ENCODE measurements at places on chromosomes 4 and X. TPM values are rescaled to one million over a fixed set of nuclear protein-coding genes. Genes with fewer than 3 reads are reported as not detected.

SH2D1A gene
- total RNA-seq, result 0.30 TPM

GYPE gene
- 0.16 TPM for total RNA-seq

ADH1A gene
- total RNA-seq, result 0.36 TPM

XPNPEP2 gene
- total RNA-seq, result 1.3 TPM

PPP4R3C gene
- total RNA-seq, result not detected

XAGE1B gene
- total RNA-seq, result not detected

NONO gene
- total RNA-seq, result 99.2 TPM

C4orf50 gene
- not detected for total RNA-seq

DNA sequence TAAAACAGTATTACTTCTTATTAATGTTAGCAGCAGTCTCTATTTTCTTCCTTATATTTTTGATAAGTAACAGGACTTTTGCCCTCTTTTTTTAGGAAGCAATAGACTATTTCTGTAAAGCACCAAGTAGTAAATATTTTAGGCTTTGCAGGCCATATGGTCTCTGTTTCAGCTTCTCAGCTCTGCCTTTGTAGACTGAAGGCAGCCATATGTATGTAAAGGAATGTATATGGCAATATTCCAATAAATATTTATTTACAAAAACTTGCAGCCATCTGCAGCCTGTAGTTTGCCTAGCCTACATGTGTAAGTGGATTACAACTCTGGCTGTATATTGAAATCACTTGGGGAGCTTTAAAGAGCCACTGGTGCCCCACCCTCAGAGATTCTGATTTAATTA lies 15.0 kb downstream of the RADX start:
- no peak for DNase-seq

- DNase-seq, result no peak
Measured at GRCh38 chr4:64192731-64193412, 216.4 kb downstream of the TECRL start.

GRCh38 chr4:38832206-38832605 lies 24.4 kb downstream of the TLR6 start:
- no peak for DNase-seq

DNA sequence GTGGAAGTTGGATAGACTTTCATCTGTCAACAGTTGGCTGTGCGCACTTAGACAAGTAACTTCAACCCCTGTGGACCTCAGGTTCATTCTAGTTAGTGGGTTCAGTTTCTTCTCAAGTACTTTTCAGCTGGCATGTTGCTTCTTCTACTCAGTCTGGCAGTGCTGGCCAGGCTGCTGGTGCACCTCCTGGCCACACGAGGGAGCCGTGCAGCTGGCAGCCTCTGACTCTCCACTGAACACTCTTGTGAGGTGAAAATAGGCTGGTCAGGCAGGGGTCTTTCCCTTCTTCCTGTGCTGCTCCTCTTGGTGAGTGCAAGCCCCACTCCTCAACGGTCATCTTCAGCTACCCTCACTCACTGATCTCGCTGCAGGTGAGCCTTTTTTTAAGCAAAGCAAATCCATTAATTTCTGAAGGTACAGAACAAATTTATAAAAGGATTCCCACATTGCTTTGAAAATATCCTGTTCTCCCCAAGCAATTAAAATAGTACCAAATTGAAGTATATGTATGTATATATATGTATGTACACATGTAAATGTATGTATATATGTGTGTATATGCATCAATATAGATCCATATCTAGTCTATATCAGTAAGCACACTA lies 30.6 kb downstream of the LONRF3 start:
- peak; percentile 41 for DNase-seq

GRCh38 chr4:55158957-55159356 lies 33.6 kb upstream of the KDR start:
- no peak for DNase-seq

- no peak for DNase-seq
Measured at GRCh38 chrX:150698981-150699380, 5.8 kb downstream of the MTMR1 start.

GRCh38 chr4:185920171-185920570 lies 108.2 kb upstream of the SORBS2 start:
- no peak for DNase-seq

DNA sequence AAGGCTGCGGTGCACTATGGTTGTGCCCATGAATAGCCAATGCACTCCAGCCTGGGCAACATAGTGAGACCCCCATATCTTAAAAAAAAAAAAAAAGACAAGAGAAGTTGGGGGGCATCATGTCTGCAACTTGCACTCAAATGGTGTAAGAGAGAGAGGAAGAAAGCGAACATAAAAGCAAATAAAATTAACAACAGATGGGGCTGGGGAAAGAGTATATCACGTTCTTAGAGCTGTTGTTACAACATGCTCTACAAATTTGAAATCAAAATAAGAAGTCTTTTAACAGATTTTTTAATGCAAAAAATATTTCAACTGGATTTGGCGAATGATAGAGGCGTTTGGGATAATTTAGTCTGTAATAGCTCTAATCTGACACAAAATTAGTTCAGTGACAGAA lies 144.9 kb downstream of the FNIP2 start:
- no peak for DNase-seq

DNA sequence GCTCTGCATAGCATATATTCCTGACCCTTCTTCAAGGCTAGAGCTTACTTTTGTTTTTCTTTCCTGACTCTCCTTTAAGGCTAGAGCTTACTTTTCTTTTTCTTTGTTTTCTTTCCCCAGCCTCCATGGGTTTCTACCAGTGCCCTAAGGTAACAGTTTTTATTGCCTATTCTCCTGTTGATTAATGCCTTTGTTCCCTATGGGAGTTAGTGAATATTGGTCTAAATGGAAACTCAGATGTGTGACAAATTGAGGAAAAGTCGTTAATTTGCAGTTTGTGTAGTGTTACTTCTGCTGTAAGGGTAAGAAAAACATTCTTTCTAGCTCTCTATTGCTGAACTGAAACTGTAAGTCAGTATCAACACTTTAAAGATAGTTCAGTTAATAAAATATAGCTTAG lies 358.7 kb downstream of the IL15 start:
- no peak for DNase-seq

GRCh38 chr4:69744157-69744478 lies 16.3 kb downstream of the SULT1B1 start:
- no peak for DNase-seq

GRCh38 chr4:147453561-147454141 lies 27.2 kb upstream of the EDNRA start:
- no peak for DNase-seq

GRCh38 chr4:155604718-155605626 lies 61.7 kb upstream of the GUCY1A1 start:
- no peak for DNase-seq

- no peak for DNase-seq
Measured at GRCh38 chr4:168723020-168723419, 226.2 kb downstream of the PALLD start.

DNA sequence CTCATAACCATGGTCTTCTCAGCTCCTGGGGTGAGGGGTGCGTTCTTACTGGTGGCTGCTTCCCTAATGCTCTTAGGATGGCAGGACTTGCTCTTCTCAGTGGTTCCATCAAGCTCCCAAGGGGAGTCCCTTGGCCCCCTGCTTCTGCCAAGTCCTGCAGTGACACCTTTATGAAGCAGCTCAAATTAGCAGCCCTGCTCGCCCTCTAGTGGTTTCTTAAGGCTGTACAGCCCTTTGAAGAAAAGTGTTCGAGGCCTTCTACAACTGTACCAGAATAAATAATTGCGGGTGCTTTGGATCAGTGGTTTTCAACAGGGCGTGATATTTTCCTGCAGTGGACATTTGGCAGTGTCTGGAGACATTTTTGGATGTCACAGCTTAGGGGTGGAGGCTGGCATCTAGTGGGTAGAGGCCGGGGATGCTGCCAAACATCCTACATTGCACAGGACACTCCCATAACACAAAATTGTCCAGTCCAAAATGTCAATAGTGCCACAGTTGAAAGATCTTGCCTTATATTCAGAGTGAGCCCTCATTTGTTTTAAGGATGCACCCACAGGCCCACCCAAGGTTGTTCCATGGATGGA lies 204.7 kb upstream of the S100G start:
- no peak for DNase-seq

- DNase-seq, result peak; percentile 71
Measured at GRCh38 chr4:12633053-12633651, 851.0 kb downstream of the RAB28 start.

- peak; percentile 77 for DNase-seq
Measured at GRCh38 chr4:41644288-41644914, 104.1 kb downstream of the PHOX2B start.

DNA sequence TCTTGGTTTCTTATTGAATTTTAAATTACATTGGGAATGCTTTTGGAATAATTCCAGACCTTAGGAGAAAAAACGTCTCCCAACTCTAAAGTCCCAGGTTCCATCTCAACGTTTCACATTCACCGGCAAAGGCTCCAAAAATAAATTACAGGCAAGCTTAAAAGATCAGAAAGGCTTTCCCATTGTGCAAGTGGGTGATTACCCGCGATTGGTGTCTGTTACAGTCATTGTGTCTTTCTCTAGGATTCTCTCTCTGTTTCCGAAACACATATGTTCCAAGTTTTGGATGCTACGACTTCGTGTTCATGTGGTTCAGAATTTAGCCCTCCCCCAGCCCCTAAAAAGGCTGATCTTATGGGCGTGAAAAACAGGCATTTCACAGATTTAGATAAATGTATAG lies 41.8 kb downstream of the PALLD start:
- no peak for DNase-seq

DNA sequence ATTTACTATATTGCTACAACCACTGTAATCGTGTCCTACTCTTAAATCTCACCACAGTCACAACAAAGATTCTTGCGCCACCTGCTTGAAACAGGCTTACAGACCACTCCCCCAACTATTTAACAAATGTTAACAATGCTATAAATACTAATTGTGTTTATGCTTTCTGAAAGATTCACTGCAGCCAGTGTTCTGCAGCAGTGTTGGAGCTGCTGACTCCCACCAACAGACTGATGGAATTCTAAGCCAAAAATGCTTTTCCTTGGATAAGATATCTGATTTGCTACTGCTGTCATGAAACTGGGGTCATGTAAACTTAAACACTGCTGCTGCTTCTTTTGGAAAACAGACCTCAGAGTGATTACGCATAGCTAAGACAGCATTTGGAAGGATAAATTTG lies 244.2 kb upstream of the MAB21L2 start:
- DNase-seq, result no peak

GRCh38 chrX:16018291-16018690 lies 105.1 kb upstream of the GRPR start:
- DNase-seq, result no peak

GRCh38 chr4:11455201-11455835 lies 26.6 kb upstream of the HS3ST1 start:
- DNase-seq, result no peak

DNA sequence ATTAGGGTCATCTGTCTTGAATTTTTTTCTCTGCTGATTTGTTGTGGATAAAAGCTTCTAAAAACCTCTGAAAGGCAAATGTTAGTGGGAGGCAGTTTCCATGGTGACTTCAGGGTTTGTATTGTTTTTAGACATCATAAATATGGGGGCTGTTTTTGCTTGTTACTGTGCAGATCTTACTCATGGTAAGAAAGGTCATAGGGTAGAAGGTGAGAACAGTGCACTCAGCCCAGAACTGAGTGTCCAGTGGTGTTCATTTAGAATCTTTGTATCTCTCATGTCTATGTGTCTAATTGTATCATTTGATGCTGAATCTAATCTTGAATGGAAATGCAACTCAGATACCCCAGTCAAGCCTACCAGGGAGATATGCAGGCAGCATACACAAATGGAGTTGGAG lies 609.8 kb downstream of the ZNF674 start:
- no peak for DNase-seq
